ENCODE measurements at places on chromosomes 6 and 20.

- DNase-seq: no peak
Measured at GRCh38 chr20:42531508-42531961, 658.2 kb downstream of the PTPRT start.

- no peak for DNase-seq
Measured at GRCh38 chr6:37630281-37630799, 67.3 kb downstream of the MDGA1 start.

- DNase-seq: no peak
Measured at GRCh38 chr6:118292558-118292957, 255.5 kb upstream of the PLN start.

- no peak for DNase-seq
Measured at GRCh38 chr6:42702200-42702599, 20.2 kb downstream of the PRPH2 start.

- DNase-seq: no peak
Measured at GRCh38 chr6:134303891-134304290, 14.0 kb downstream of the SGK1 start.

DNA sequence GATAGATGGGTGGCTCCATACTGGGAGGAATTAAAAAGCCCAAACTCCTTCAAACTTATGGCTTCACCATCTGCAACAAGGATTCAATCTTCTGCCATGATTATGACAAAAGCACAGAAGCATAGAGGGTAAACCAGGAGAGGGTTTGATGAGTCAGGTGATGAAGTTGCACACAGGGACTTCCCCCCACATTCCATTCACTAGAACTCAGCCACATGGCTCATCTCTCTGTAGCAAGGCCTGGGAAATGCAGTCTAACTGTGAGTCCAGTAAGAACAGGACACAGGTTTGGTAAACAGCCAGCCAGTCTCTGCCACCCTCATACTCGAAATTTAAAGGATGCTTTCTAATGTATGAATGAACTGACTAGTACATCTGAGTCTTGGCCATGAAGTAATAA lies 142.9 kb downstream of the HIVEP2 start:
- DNase-seq: no peak

- no peak for DNase-seq
Measured at GRCh38 chr6:36217188-36217587, 20.6 kb downstream of the BRPF3 start.

DNA sequence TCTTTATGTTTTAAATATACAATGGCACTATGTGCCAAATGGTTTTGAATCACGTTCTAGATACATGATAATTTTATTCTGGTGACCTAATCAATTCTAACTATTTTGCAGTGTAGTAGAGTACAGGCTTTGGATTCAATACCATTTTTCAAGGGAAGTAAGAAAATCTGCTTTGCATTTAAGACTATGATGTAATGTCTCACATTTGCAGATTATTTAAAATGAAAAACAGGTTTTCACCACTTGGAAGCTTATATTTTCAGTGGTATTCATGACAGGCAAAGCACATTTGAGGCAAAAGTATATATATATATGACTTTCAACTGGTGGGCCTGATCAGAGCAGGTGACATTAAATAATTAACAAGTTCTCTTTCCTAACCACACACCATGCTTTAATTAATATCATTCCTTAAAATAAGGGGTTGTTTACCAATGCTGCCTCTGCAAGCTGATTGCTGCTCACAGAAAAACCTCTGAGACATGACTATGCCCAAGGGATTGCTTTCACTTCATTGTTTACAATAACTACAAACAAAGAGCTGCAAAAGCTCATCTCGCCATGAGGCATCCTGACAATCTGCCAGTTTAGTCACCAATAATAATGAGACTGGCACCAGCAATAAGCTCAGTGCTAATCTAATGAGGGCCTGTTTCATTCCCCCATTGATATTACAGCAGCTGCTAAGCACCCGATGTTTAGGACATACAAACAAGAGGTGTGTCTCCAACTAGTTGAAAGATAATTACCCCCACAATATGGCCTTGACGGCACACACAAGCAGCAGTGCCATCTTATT lies 1176.0 kb upstream of the GJE1 start:
- no peak for DNase-seq

GRCh38 chr6:11168091-11168635 lies 56.6 kb upstream of the ERVFRD-1 start:
- DNase-seq: no peak

- no peak for DNase-seq
Measured at GRCh38 chr6:47634210-47635047, 64.0 kb upstream of the ADGRF4 start.

GRCh38 chr6:136550330-136551071 lies at the start of gene MAP7:
TSS of gene MAP7 (minus strand) at chr6:136550422. CDS start at chr6:136550408, 14 bp downstream.
- peak; percentile 55 for DNase-seq

DNA sequence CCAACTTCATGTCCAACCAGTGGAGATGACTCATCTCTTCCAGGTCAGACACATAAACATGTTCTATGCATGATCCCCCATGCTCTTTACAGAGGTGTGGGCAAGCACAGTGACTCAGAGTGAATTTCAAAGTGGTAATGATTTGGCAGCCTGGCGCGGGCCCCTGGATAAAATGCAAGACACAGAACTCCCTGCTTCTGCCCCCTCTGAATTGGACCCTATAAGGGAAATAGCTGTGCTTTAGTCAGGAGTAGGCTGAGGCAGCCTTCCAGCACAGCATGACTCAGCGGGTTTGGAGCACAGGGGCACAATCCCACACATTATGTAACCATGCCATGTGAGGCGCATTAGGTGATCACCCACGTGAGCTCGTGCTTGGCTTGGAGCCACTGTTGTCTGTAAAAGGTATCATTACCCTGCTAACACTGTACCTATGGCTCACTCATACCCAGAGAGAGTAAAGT lies 127.4 kb downstream of the C6orf118 start:
- DNase-seq: no peak

GRCh38 chr6:11930240-11930639 lies 81.9 kb upstream of the HIVEP1 start:
- no peak for DNase-seq

All from right renal pelvis (tissue), 4 donors.